ENCODE measurements at places on chromosomes 7 and 10.

- no peak for DNase-seq
These were observed 100.4 kb downstream of the RGS10 start for GRCh38 chr10:119441921-119442757.

DNA sequence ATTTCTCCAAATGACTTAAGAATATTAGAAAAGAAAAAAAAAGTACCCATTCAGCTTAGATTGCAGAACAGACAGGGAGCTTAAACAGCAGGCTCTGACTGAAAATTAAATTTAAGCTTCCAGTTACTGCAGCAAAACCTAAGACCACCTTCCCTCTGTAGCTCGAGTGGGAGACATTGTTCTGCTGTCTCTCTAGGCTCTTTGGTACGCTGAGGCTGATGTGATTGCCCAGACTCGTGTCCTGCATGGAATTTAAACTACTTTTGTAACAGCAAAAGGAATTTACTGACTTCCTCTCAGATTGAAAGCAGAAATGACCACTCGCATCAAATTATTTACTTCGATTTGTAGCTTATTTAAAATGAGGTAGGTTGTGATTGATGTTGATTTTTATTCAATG, 124.6 kb downstream of the LRRTM3 start:
- no peak for DNase-seq

GRCh38 chr10:8296090-8296733, 241.7 kb downstream of the GATA3 start:
- DNase-seq, result no peak

GRCh38 chr7:55308186-55308929, 56.8 kb upstream of the LANCL2 start:
- DNase-seq, result no peak

- no peak for DNase-seq
These were observed 531.2 kb upstream of the GHITM start for GRCh38 chr10:83607959-83608745.

- no peak for DNase-seq
These were observed 1.6 kb downstream of the SEPHS1 start for GRCh38 chr10:13346283-13347042.

- no peak for DNase-seq
These were observed 82.4 kb upstream of the CHST15 start for GRCh38 chr10:124175701-124176348.

DNA sequence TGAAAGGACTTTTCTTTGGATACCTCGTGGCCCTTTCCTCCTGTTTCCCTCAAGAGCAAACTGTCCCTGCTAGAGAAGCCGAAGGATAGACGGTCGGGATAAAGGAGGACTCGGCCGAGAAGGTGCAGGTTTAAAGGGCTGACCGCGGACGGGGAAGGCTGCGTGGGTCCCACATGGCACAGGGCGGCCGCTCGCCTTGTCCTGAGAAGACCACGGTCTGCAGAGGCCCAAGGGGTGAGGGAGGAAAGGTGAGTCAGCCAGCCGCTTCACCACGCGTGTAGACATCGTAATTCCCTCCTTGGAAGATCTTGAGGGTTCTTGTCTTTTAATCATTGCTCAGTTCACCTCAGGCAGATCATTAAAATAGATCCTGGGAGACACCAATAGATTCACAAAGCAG, 253.8 kb downstream of the DPP6 start:
- no peak for DNase-seq

GRCh38 chr7:2233926-2234325, 1.2 kb upstream of the MAD1L1 start:
- DNase-seq, result no peak

DNA sequence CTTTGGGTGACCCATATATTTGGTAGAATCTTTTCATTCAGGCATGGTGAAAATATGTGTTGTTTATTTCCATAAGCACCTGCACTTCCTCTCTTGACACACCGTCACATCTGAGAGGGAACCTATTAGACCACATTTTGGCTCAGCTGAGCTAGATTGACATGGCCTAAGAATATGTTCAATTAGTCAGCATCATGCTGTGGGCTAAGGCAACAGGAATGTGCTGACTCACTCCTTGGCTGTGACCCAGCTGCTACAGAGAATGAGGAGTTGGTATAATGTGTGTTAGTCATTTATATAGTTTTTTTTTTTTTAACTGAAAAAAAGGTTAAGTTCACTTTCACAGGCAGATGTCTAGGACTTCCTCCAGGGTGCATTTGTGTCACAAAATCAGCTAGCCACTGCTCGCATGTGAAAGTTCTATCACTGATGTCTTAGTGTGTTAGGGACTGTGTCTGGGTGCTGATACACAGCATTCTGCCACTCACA, 180.6 kb downstream of the SEMA3E start:
- no peak for DNase-seq

GRCh38 chr10:35458500-35459448, 122.5 kb downstream of the CCNY start:
- DNase-seq, result no peak

GRCh38 chr10:131899695-131900349, 986 bp upstream of the PPP2R2D start:
- no peak for DNase-seq

- no peak for DNase-seq
These were observed 25.5 kb upstream of the MPP7 start for GRCh38 chr10:28328346-28328745.

DNA sequence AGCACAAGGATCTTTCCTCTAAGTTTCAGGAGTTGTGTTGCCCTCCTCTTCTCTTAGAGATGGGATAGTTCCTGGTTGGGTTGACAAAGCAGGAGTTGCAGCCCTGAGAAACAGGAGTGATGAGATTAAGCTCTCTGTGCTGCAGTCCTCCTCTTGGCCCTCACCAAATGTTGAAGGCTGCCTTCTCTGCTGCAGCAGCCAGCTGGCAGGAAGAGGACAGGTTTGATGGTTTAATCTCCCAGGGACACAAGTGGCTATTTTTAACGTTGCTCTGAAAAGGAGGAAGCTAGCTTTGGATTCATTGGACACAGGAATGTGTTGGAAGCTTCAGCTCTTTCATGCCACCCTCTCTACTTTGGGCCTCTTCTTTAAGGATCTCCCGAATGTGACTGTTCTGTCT, 9.4 kb downstream of the STRIP2 start:
- no peak for DNase-seq

DNA sequence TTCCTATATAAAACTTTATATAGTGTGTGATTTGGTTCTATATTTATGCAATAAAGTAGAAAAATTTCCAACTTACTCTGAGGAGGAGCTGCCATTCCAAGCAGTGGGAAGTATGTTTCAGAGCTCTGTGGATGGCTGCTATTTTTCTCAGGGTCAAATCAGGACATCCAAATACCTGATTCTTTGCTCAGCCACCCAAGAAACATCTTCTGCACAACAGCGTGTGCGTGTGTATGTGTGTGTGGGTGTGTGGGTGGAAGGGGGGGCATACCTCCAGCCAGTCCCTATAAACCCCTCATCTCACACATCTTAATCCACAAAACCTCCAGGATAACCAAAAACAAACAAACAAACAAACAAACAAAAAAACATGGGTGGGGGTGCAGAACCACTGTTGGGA, 66.3 kb upstream of the EMX2 start:
- no peak for DNase-seq

DNA sequence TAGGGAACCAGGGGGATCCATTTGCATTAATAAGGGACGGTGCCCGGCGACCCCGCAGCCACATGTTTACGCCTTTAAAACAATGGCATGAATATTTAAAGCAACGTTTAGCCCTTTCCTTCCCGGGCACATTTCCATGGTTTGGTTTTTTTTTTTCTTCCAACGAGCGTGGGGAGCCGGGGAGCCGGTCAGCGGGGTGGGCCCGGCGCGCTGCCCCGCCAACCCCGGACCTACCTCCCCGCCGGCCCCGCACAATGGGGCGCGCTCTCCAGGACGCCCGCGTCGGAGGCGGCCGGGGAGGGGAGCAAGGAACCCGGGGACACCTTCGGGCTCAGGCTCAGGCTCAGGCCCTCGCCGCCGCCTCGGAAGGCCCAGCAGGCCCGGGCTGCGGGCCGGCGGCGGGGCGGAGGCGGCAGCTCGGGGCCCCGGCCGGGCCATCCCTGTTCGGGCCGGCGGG, 1.0 kb downstream of the SEPHS1 start:
- DNase-seq, result no peak

DNA sequence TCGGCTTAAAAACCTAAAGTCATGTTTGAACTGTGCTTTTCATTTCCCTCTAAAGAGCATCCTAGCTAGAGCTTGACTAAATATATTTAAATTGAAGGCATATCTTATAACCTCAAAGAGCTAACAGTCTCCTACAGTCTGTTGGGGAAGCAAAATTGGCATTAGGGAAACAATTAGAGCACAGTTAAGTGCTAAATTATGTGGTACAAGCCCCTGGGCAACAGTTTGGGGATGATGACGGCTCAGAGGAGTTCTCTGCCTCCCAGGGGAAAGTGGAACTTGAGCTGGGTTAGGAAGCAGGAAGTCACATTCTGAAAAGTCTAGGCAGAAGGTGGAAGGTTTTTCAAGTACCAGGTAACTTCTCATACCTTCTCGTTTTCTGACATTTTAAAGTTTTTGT, 18.6 kb upstream of the GOT1 start:
- no peak for DNase-seq

- no peak for DNase-seq
These were observed 115.6 kb upstream of the AUTS2 start for GRCh38 chr7:69482676-69483075.

DNA sequence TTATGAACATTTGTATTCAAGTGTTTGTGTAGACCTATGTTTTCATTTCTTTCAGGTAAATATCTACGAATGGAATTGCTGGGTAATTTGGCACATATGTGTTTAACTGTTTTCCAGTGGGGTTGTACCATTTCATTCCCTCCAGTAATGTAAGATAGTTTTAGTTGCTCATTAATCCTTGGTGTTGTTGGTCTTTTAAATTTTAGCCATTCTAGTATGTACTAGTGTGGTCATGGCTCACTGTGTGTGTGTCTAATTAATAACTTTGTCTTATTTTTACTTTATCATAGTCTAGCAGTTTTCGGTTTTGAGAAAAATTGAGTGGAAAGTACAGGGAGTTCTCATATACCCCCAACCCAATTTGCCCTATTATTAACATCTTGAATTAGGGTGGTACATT, 278.8 kb downstream of the CAMK1D start:
- no peak for DNase-seq

DNA sequence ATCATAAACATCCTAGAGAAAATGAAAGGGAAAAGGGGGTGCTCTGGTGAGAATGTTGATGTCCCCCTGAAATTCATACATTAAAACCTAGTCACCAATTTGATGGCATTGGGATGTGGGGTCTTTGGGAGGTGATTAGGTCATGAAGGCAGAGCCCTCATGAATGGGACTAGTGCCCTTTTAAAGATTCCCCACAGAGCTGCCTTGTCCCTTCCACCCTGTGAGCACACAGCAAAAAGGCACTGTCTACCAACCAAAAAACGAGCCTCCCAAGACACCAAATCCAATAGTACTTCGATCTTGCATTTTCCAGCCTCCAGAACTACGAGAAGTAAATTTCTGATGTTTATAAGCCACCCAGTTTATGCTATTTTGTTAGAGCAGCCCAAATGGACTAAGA, 47.6 kb downstream of the OSBPL3 start:
- DNase-seq, result no peak

DNA sequence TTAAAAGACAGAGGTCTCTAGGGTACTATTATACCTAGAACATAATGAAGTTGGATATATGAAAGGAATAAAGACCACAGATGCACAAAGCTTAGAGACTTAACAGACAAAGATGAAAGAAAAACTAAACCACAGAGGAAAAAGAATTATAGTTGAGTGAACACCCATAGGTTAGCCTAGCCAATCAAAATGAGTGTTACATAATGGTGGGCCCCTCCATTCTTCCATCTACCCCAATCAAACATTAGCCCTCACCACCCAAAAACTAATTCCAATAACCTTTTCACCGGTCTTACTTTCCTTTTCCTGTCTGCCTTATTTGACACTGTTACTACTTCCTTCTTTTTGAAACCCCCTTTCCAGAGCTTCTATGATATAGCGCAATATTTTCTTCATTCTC, 130.1 kb downstream of the ELMO1 start:
- no peak for DNase-seq

GRCh38 chr7:124489925-124490324, 275.7 kb downstream of the GPR37 start:
- no peak for DNase-seq

GRCh38 chr10:123150271-123150985, 2.5 kb downstream of the HMX2 start:
- no peak for DNase-seq

GRCh38 chr7:156773966-156774365, 119.0 kb downstream of the LMBR1 start:
- DNase-seq, result no peak
